ENCODE measurements at places on chromosomes 11 and 22.

GRCh38 chr11:74025467-74026166, 16.7 kb upstream of the UCP3 start:
- peak; percentile 56 for DNase-seq

DNA sequence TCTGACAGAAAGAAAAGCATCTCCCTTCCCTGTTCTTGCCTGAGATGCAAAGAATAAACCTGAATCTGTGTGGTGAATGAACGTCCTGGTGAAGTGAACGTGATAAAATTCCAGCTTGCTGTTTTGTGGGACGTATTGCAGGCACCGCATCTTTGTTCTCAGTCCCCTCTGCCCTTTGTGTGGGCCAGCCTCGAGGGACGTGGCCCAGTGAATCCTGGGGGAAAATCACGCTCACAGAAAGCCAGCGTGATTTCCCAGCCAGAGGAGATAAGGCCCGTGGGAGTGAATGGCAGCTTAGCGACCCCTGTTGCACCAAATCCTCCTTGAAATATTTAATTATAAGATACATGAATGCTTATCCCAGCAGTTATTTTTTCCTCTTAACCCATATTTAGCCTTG, 129.1 kb downstream of the COMMD9 start:
- no peak for DNase-seq

DNA sequence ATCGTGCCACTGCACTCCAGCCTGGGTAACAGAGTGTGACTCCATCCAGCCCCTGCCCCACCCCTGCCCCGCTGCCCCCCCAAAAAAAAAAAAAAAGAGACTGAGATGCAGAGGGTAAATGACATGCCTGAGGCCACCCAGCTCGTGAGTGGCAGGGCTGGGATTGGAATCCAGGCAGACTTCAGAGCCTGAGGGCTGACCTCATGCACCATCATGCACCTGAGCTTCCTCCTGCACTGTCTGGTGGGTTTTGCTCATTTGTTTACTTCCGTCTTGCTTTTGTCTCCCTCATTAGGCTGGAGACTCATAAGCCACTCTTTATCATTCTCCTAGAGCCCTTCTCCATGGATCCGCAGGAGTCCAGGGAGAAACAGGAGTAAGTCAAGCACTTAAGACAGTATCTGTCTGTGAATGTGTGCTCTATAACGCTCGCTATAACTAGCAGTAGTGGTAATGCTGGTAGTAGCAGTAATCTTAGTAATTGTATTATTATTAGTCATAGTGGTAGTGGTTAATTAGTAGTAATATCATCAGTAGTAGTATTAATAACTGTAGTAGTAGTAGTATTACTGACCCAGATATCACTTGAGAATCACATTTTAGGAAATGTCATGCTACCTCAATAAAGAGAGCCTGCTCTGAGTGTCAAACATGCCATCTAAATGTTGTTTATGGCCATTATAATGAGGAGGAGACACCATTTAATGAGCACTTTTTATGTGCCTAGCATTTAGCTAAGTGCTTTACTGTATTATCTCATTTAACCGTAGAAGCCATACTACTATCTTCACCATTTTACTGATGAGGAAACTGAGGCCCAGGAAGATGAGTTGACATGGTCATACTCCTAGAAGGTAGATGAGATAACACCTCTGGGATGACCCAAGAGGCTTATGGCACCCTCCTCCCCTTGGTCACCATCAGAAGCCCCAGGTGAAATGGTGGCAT, 85.0 kb downstream of the NAT10 start:
- DNase-seq, result no peak

GRCh38 chr11:70610566-70611565, 212.5 kb downstream of the CTTN start:
- DNase-seq, result no peak

DNA sequence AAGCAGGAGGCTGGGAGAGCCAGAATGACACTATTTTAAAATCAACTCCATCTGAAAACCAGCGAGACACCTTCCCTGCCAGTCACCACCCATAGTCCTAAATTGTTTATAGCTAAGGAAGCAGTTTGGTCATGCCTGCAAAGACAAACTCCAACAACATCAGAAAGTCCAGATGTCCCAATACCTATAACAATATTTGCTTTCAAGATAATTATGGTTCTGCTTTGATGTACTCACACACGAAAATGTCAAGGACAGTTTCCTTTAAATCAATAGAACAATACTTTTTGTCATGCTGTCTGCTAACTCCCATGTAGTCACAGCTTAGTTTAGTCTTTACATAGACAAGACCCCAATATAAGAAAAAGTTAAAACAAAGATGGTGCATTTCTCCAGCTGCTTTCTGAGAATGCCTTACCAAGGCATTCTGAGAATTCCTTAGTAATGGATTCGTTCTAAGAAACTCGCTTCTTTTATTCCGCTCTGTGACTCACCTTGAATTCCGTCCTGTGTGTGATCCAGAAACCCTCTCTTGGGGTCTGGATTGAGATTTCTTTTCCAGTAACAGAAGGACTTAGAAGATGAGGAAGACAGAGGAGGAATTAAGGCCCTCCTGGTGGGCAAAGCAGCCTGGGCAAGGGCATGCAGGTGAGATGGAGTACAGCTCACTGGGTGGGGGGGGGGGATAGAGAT, 9.6 kb upstream of the SCGB2A2 start:
- DNase-seq, result no peak

DNA sequence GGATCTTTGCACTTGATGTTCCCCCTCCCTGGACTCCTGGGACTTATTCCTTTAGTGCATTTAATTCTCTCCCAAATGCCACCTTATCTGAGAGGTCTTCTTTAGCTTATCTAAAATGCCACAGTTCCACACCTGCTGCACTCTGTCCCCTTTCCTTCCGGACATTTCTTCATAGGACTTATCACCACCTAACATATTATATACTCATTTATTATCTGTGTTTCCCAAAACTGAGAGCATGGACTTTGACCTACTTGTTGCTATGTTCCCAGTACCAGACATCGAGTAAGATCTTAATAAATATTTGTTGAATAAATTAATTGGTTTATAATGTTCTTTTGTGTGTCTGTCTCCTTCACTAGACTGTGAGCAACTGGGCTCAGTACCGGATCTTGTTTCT, 585.3 kb downstream of the INSC start:
- no peak for DNase-seq

GRCh38 chr22:39518996-39519680, 1.2 kb upstream of the ATF4 start:
- DNase-seq, result no peak

DNA sequence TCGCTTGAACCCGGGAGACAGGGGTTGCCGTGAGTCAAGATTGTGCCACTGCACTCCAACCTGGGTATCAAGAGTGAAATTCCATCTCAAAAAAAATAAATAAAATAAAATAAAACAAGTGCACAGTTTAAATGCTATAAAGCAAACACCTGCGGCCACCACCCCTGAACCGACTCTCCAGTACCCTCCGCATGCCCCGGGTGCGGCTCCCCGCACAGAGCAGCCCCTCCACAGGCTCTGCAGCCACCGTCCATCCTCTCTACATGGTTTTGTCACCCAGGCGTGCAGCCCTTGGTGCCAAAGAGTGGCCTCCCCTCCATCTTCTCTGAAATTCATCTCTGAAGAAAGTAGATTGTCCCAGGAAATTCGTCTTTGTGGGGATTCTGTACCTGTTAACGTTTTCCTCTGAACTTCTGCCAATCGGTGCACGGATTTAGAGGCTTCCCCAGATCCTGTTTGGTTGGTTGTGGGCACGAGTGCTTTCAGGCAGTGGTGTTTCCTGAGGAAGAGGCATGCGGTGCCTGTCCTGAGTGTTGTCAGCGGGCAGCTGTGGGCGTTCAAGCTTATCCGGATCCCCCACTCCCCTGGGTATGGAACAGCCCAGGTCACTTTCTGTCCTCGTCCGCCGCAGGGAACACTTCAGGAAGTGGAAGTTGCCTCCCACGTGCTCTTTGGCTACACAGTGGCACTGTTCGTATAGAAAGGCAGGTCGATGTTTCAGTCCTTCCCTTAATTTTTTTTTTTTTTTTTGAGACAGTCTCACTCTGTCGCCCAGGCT, 4.1 kb downstream of the MIOX start:
- DNase-seq, result no peak

DNA sequence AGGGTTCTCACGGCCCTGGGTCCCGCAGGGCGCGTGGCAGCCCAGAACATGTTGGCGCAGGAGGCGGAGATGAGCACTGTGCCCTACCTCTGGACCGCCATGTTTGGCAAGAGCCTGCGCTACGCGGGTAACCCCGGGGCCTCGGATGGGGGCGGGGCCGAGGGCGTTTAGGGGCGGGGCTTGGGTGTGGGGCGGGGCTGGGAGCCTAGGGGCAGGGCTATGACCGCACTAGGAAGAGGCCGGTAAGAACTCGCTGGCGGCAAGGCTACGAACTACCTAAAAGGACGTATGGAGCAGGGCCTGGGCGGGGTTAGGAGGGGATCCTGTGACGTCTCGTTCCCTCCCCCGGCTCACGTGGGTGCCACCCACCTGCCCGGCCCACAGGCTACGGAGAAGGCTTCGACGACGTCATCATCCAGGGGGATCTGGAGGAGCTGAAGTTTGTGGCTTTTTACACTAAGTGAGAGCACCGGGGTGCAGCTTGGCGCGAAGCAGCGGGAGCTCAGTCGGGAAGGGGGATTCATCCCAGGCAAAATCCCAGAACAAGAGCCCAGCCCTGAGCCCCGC, 2.8 kb upstream of the LZTR1 start:
- DNase-seq, result peak; percentile 92

- no peak for DNase-seq
These were observed 273.7 kb upstream of the KIRREL3 start for GRCh38 chr11:127274328-127274676.

DNA sequence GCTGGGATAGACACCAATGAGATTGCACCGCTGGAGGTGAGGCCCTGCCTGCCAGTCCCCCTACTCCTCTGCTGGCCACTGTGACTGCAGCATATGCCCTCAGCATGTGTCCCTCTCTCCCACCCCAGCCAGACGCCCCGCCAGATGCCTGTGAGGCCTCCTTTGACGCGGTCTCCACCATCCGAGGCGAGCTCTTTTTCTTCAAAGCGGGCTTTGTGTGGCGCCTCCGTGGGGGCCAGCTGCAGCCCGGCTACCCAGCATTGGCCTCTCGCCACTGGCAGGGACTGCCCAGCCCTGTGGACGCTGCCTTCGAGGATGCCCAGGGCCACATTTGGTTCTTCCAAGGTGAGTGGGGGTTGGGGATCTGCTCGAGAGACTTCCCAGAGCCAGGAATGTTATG, 5.7 kb upstream of the SMARCB1 start:
- no peak for DNase-seq

DNA sequence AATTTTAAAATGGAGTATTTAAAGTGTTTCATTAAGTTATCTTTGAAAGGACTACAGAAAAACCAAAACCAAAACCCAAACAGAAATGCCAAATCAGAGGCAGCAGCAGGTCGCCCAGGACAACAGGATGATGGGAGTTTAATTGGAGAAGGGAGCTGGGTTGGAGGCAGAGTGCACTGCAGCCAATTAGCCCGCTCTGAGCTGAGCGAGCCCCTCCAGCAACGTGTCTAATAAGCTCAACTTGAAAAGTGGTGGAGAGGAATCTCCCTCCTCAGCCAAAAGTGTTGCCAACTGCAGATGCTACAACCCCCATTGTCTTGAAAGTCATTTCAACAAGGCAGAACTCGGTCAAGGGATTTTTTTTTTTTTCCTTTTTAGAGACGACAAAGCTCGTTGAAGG, 323.9 kb downstream of the CADM1 start:
- no peak for DNase-seq

DNA sequence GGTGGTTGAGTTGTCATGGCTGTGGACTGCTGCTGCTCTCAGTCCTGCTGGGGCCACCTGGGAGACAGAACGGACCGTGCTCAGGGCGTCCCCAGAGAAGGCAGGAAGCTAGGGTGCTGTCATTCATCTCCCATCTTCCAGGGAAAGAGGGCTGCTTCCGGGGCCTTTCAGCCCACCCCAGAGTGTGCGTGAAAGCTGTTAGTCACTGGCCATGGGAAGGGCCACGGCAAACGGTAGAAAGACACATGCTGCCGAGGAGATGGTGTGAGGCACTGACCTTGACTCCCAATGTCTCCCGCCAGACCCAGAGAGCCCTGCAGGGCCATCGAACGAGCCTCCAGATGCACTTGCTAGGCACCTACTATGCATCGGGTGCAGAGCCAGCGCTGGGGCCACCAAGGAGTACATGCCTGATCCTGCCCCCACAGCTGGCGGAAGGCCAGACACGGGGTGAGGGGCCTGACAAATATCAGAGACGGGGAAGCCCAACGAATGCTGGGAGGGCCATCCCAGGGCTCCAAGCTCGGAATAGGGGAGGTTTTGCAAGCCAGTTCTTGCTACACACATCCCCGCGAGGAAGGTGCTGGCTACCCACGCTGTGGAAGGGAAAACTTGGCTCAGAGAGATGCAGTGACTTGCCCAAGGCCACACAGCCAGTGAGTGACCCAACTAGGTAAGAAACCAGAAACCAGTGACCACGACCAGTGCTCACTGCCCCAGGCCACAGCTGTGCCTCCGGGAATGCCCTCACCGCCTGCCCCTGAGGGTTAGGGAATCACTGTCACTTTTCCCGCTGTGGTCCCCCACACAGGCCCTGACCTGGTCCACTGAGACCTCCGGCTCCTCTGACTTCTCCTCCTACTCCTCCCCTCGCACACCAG, 10.1 kb downstream of the RAC2 start:
- DNase-seq, result no peak

GRCh38 chr22:47237890-47238480, 475.5 kb downstream of the TBC1D22A start:
- DNase-seq, result no peak

- no peak for DNase-seq
These were observed 3929.2 kb upstream of the OR11H1 start for GRCh38 chr22:11598492-11599440.

DNA sequence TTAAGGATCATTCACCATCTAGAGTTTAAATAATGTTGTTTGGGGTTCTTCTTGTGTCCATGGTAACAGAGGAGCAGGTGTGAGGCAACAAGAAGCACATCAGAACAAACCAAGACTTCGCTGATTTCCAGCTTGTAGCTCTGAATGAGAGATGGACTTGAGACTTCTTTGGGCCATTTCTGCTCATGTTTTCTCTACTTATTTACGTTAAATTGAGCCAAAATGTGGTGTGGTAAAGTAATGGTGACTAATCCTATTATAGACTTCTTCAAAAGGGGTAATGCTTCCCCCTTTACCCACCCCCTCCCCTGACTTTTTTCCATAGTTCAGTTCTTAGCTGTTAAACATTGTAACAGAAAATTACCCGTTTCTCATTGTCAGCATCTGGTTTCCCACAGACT, 65.2 kb downstream of the CSTPP1 start:
- no peak for DNase-seq

DNA sequence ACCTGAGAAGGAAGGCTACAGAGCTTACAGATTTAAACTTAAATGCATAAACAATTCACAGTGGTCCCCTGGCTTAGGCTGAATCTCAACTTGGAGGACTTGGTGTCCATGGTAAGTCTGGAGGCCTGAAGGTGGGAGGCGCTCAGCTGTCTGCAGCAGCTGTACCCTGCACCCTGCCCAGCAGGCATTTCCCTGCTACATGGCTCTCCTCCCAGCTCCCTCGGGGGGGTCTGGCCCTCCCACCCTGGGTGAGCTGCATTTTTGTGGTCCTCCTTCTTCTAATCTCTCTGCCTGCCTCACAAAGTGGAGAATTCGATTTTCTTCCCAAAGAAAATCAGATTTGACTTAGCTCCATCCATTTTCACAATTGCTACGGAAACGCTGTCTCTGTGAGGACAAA, 273.2 kb downstream of the KIRREL3 start:
- no peak for DNase-seq

- DNase-seq, result peak; percentile 6
These were observed 54.2 kb downstream of the EP300 start for GRCh38 chr22:41146573-41146972.

- DNase-seq, result peak; percentile 54
These were observed 15.4 kb downstream of the BAD start for GRCh38 chr11:64268893-64269539.

GRCh38 chr11:119864836-119865235, 135.8 kb upstream of the NECTIN1 start:
- DNase-seq, result no peak

Measured in amniotic epithelial cell (primary cell).